ENCODE measurements at places on chromosomes 4 and X.

DNA sequence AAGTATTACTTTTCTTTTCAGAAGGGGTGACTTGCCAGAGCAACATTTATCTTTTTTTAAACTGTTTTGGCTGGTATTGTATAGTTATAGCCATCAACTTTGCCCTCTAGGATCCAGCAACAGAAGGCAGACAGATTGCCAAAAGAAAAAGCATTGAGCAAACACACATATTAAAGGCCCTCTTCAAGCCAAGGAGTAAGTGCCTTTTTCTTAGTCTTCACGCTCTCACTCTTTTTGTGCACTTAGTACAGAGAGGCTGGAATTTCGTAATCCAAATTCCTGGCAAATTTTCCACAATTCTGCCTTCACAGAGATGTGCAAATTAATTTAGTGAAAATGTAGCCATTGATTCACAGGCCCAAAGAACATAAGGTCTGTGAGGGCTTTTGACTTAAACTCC lies 253.1 kb upstream of the EDA2R start:
- no peak for DNase-seq

DNA sequence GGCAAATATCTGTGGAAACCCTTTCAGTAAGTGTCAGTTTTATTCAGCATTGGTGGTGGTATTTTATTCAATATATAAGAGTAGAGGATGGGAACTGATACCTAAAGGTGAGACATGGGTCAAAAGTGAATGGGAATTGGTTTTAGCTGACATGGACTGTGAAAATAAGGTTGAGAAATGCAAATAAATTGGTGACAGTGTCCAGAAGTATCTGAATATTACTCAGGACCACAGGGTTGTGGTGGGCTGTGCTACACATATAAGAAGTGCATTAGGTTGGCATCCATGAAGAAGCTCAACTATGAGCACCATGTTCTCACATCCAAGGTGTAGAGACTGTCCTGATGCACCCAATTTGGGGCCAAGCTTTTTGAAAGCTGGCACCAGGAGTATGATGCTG lies 45.0 kb downstream of the ETDC start:
- DNase-seq: no peak

DNA sequence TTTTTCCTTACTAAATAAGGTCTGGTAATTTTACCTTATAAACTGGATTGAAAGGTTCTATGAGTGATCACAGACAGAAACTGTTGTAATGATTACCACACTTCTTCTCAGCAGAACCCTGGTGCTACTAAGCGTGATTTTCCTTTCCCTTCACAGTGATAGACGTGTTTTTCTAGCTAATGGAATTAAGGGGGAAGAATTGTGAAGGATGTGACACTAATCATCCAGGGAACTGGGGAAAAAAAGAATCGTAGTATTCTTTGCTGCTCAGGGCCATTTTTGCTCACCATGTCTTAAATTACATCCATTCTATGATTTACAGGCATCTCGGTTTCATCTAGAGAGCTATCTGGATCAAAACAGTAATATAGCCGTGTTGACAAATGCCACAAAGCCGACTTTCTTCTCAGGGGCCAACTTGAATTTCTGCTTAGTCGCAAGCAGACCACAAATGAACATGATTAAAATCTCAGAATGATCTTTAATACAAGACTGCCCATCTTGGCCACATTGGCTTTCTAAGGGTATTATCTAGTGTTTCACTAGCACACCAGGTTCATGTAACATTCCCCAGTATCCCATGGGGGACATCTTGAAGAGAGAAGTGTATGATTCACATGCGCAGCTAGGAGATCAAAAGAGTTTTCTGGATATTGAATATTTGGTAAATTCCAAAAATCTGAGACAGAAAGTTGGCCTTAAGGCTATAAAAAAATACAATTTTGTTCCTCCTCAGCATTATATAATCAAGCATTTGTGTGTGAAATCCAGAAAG lies 154.0 kb downstream of the UGT8 start:
- no peak for DNase-seq

- no peak for DNase-seq
Measured at GRCh38 chr4:41202820-41203568, 11.3 kb downstream of the APBB2 start.

- DNase-seq: no peak
Measured at GRCh38 chrX:40174854-40175510, 77.2 kb upstream of the BCOR start.

DNA sequence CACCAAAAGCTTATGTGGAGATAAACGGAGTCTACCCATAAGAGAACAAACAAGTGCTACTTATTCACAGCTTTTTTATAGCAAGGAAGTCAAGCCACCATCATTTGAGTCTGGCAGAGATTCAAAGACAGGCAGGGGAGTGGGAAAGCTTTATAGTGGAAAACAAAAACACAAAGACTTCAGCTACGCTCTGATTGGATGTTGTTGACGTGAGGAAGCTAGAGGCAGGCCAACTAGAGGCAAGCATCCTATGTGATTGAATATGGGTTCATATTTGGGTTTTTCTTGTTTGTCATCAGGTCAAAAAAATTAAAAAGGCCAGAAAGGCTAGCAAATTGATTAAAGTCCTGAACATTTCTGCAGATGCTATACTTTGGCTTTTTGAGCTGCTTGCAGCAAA lies 719 bp upstream of the TCEAL4 start:
- DNase-seq: no peak

- no peak for DNase-seq
Measured at GRCh38 chr4:179695175-179695574, 2252.9 kb upstream of the AGA start.

DNA sequence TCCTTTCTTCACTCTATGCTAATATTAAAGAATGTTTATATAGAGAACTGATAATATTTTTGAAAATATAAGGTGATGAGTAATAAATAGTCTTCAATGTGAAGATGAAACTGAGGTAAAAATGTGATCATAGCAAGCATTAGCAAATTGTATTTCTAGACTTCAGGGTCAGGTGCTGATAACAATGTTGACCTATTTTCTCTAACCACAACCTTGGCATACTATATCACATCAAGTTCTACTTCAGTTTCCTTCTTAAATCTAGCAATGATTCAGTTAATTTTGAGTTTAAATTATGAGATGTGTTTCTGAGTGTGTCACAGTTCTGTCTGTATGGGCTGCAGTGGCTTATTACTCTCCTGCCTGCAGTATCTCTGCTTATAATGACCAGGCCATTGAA lies 209.4 kb downstream of the RAPGEF2 start:
- no peak for DNase-seq

GRCh38 chr4:36325499-36325898 lies 44.1 kb downstream of the DTHD1 start:
- DNase-seq: peak; percentile 17

DNA sequence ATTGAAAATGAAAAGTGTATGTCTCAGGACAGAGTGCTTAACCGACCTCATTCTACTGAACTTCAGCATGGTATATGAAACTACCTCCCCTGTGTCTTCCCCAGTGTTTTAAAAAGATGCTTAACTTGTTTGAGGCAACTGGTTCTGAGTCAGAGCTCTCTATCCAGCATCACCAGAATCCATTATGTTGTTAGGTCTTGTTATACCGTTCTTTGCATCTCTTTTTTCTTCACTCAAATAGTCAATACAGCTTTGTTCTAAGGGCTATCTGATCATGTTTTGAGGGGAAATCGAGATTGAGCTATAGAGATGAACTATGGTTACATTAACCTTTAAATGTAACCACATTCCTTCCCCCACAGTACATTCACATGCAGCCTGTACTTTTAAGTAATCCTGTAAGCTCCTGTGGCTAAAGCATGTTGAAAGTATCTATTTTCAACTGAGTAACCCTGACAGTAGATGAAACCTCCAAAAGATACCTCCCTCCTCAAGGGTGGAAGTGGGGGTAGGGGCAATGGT lies 514.4 kb downstream of the RPA4 start:
- DNase-seq: no peak

GRCh38 chr4:92600638-92601037 lies 296.9 kb downstream of the GRID2 start:
- DNase-seq: no peak

DNA sequence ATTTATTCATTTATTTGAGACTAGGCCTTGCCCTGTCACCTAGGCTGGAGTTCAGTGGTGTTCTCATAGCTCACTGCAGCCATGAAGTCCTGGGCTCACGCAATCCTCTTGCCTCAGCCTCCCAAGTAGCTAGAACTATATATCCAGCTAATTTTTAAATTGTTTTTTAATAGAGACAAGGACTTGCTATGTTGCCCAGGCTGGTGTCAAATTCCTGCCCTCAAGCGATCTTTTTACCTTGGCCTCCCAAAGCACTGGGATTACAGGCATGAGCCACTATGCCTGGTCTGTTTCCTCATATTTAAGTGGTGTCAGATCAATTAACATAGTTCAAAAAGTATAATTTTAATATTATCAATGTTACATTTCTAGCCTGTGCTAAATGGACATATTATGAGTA lies 68.5 kb downstream of the AFF1 start:
- DNase-seq: no peak

DNA sequence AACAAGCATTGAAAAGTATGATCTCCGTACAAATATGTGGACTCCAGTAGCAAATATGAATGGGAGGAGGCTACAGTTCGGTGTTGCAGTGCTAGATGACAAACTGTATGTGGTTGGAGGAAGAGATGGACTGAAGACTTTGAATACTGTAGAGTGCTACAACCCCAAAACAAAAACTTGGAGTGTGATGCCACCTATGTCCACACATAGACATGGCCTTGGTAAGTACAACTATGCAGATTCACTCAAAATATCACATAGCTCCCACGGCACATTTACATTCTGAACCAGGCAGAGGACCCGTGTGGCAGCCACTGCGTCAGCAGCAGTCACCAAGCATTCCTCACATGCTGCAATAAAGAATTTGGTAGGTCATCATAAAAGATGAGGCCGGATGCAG lies 41.3 kb downstream of the KLHL5 start:
- no peak for DNase-seq

GRCh38 chr4:73189274-73189810 lies 69.3 kb downstream of the ANKRD17 start:
- DNase-seq: no peak

DNA sequence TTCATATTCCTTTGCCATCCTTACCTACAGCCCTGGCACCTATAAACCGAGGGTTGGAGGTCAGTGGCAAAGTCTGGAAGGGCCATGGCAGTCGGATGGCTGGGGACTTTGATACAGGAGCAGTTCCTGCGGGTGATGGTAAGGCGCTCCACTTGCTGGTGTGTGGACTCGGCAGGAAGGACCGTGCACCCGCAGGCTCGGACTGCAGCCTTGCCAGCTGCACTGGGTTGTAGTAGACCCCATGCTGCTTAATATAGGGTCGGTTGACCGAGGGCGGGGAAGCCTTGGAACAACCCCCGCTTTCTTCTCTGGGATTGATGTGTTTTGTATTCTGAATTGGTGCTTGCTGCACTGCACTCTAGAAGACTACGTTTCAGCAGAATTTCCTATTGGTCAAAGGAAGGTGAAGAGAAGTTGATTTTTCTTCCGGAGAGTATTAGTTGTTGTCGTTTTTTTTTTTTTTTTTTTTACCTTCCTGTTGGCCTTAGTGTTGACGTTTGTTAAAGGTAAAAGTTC lies 638 bp downstream of the BLTP1 start:
- peak; percentile 10 for DNase-seq

- no peak for DNase-seq
Measured at GRCh38 chr4:1651609-1652008, 32.5 kb downstream of the FAM53A start.

- DNase-seq: no peak
Measured at GRCh38 chrX:97334850-97335249, 451.1 kb downstream of the RPA4 start.

DNA sequence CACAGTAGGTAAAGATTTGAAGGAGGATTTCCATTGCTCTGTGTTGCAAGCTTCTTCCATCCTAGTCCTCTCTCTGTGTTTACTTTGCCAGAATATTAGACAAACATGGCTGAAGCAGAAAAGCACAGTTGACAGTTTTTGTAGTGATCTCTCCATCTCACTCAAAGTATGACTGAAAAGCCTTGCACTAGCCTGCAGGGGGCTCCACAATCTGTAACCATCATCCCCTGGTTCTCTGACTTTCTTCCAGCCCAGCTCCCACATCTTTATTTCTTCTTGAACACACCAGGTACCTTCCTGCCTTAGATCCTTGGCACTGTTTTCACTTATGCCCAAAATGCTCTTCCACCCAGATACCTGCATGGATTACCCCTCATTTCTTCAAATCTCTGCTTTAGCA lies 34.1 kb upstream of the HHIP start:
- no peak for DNase-seq

DNA sequence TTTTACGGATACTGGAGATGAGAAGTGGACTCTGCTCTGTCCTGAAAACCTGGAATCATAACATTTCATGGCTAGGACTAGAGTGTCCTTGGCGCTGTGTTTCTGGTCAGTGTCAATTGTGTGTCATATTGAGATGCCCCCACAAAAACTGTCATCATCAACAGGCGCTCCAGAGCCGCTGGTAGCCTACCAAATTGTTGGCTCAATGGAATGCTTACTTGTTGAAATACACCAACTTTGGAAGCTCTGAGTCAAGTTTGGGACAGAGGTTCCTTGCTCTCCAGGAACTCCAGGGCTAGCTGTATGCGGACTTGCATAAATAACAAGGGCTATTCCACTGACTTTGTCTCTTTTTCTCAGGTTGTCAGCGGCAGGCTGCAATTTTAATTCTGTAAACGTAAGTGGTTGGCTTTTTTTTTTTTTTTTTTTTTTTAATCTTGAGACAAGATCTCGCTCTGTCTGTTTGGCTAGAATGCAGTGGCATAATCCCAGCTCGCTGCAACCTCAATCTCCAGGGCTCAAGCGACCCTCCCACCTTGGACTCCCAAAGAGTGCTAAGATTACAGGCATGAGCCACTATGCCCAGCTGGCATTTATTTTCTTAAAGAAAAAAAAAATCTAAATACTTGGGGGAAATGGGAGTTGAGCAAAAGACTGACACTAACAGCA lies 871 bp upstream of the HPGD start:
- DNase-seq: no peak

GRCh38 chr4:965048-965765 lies 8.2 kb downstream of the DGKQ start:
- no peak for DNase-seq

- no peak for DNase-seq
Measured at GRCh38 chr4:25427871-25428270, 50.8 kb downstream of the ANAPC4 start.

GRCh38 chr4:10140866-10141759 lies 24.5 kb upstream of the WDR1 start:
- DNase-seq: no peak

- no peak for DNase-seq
Measured at GRCh38 chr4:8346838-8347605, 77.5 kb downstream of the HTRA3 start.

DNA sequence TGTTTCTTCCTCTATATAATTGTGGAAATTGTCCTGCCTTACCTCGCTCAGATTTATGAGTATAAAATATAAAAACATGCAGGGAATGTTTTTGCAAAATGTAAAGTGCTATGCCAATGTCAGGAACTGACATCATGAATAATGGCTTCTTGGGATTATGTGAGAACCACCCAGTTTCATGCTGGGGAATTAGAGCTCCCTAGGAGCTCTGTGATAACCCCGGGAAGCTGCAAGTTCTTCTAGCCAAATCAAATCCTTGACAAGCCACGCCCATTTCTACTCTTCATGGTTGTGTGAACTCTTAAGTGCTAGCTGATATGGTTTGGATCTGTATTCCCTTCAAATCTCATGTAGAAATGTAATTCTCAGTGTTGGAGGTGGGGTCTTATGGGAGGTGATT lies 85.9 kb upstream of the PAK3 start:
- no peak for DNase-seq

Measured in stimulated activated CD4-positive, alpha-beta T cell treated with anti-CD3 and anti-CD28 coated beads, Interleukin-4, amount 100 ng/mL, for 4 hours (primary cell).